ENCODE measurements at places on chromosomes 4 and X.

DNA sequence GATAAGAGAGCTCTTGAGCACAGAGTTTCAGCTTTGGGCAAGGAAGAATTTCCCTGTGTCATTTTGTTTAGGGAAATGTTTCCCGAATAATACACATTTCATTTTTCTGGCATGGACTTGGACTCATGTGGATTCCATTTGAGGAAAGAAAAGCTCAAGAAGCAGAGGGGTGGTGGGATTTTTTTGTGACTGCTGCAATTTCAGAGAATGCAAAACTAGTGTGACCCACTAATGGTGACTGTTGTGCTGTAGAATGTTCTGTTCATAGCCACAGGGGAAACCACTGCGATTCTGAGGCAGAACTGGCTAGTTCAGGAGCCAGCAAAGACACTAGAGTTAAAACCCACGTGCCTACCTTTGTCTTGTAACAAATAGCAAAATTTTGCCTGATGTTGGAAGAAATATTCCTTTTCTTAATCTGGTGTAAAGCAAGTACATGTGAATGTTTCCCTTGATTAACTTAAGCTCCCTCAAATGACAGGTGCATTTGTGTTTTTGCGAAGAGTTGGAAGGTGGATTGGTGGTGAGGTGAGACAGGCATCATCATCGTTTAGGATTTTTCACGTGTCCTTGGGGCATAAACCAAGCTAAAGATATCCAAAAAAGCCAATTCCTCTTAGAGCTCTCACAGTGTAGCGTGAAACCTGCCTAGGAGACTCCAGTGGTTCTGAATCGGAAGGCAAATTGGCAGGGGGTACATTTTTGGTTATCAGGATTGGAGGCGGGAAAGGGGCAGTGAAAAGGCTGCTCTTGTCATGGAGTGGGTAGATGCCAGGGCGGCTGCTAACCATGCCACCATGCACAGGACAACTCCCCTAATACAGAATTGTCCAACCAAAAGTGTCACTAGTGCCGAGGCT is 38.0 kb upstream of the FAM9C start:
- no peak for DNase-seq

DNA sequence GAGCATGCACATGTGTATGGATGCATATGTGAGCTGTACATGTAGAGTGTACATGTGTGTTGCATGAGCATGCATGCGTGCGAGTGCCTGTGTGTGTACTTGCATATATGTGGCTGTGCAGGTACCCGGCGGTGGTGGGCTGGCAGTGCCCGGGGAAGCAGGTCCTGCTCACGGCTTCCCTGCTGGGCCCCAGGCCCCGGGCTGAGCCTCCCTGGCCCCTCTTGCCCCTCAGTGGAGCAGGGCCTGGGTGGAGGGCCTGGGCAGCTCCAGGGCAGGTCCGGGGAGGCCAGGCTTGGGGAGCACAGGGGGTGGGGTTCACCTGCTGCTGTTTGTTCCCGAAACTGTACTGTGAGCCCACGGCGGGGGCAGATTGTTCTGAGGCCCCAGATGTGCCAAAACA is 9.4 kb downstream of the NAT8L start:
- no peak for DNase-seq

- no peak for DNase-seq
Measured at GRCh38 chrX:114344756-114345349, 239.0 kb upstream of the HTR2C start.

- DNase-seq = no peak
Measured at GRCh38 chrX:112012360-112012759, 70.2 kb downstream of the TRPC5 start.

GRCh38 chr4:20178902-20179576 is 72.7 kb upstream of the SLIT2 start:
- no peak for DNase-seq

GRCh38 chrX:2516623-2517022 is 15.8 kb upstream of the DHRSX start:
- no peak for DNase-seq

All from stimulated activated CD8-positive, alpha-beta memory T cell treated with anti-CD3 and anti-CD28 coated beads, Interleukin-15, amount 100 ng/mL, for 48 hours (primary cell).